ENCODE measurements at places on chromosomes 2 and 18.
A peak's percentile ranks its signal among the peaks of the same experiment; 100 is the strongest.

DNA sequence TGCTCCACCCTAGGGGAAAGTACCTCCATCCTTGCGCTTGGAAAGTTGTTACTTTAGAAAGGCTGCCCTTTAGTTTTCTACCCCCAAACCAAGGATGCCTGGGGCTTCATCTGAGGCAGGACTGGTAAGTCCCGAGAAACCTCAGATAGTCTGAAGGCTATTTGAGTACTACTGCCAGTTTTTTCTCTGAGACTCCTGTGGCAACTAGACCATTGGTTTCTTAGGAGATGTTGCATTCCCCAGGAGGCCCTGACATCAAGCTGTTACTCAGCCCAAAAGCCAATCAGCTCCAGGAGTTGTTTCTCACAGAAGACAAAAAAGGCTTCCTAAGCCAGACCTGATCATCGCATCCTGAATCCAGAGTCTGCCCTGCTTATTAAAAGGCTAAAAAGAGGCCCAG is 67.2 kb downstream of the COLEC12 start:
- DNase-seq: no peak

GRCh38 chr2:236940497-236940896 is 145.2 kb upstream of the COPS8 start:
- no peak for DNase-seq

GRCh38 chr18:62987055-62987830 is 271.9 kb downstream of the PHLPP1 start:
- DNase-seq: no peak

- peak; percentile 10 for DNase-seq
These were observed 80.8 kb downstream of the APOB start for GRCh38 chr2:20962939-20963557.

- peak; percentile 20 for DNase-seq
These were observed at the start of gene CLIP4 for GRCh38 chr2:29114946-29115609. CLIP4 (plus strand) TSS chr2:29115415; CDS start chr2:29121389, 5,974 bp downstream.

GRCh38 chr18:45670281-45670962 is 53.6 kb upstream of the SLC14A1 start:
- peak; percentile 24 for DNase-seq

DNA sequence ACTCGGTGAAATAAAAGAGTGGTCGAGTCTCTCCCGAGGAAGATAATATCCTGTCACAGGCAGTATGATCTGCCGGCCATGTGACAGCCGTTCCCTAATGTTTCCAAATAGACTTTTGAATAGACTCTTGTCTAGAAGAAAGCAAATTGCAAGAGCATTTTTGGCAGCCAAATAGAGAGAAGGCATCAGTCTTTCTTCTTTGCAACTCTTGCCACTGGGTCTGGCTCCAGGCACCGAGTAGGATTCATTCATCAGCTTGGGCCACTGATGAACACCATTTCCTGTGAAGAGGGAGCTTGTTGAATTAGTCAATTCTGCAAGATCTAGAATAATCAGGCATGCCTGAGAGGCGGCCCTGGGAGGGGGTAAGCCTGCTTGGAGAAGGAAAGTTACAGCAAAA is 165.6 kb downstream of the KLHL29 start:
- no peak for DNase-seq
